ENCODE measurements at places on chromosomes 13 and 19.

- no peak for DNase-seq
- no peaks in the 10 kb centered on the region for H3K36me3 ChIP-seq
- peaks cover 5% of the 10 kb centered on the region for H3K27me3 ChIP-seq
- no peak overlapping the region for H3K4me3 ChIP-seq
These were observed 4.2 kb downstream of the OLFM4 start for GRCh38 chr13:53032849-53033248.

DNA sequence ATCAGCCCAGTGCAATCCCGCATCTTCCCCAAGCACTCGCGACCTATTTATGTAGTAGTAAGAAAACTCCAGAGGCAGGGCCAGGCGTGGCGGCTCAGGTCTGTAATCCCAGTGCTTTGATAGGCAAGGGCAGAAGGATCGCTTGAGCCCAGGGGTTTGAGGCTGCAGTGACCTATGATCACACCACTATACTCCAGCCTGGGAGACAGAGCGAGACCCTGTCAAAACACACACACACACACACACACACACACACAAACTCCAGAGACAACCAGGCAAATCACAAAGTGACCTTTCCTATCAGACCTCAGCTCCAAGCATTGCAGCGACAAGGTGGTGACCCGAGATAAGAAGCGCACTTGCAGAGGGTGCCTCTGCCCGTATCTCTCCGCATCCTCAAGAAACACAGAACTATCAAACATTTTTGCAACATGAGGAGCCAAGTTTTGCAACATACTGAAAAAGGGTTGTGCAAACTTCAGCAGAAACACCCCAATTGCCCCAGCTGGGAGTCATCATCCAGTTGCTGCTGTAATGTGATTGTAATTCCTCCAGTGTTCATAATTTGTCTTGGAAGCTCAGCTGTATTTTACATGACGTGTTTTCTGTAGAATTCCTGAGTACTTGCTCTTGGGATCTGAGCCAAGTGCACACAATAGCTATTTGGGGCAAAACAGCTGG lies 8.7 kb upstream of the KLF2 start:
- H3K4me1 ChIP-seq = peaks cover 4% of the 10 kb centered on the region
- H3K36me3 ChIP-seq = peaks cover 5% of the 10 kb centered on the region
- no peak overlapping the region for H3K4me3 ChIP-seq
- DNase-seq = no peak
- no peaks in the 10 kb centered on the region for H3K27me3 ChIP-seq
- H3K27ac ChIP-seq = peak overlapping the region; percentile 49

- H3K4me3 ChIP-seq = no peak overlapping the region
- no peaks in the 10 kb centered on the region for H3K4me1 ChIP-seq
- no peak for DNase-seq
- H3K27ac ChIP-seq = no peak overlapping the region
These were observed 125.5 kb upstream of the MCF2L start for GRCh38 chr13:112843392-112844111.

DNA sequence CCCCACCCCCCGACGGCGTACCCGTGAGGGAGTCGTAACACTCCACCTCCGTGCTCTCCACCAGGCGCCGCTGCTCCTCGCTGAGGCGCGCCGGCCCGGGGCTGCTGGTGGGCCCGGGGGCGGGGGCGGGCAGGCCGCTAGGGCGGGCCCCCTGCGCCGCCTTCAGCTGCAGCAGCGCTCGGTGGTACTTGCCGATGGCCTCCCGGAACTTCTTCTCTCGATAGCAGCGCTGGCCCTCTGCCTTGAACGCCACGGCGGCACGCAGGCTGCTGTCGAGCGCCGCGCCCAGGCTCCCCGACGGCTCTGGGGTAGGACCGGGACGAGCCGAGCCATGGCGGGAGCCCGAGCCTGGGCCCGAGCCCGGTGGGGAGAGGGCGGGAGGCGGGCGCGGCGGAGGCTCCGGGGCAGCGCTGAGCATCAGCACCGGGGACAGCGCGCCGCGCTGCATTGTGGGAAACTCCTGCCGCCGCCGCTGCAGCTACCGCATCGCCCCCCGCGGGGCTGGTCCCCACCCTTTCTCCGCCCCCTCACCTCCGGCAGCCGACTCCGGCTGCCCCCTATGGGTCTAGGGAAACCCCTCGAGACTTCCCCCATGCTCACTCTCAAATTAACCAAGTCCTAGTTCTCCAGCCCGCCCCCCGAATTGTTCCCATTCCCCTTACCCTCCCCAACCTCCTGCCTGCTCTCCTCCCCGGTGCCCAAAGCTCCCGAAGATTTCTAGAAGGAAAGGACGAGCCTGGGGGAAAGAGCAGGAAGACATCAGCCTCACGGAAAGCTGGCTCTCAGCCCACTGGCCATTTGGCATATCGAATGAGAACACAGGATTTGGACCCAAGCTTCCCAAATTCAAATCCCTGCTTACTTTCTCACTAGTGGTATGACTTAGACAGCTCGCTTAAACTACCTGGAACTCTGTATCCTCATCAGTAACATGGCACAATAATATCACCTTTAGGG lies at the start of gene TTC9B:
TTC9B (minus strand) TSS at position 451 of the 957 bp plus-strand sequence; CDS start at position 448, 3 bp downstream.
- peaks cover 54% of the 10 kb centered on the region for H3K27me3 ChIP-seq
- peak; percentile 54 for DNase-seq

GRCh38 chr13:23580684-23581060 lies 10.5 kb downstream of the TNFRSF19 start:
- DNase-seq = no peak
- no peaks in the 10 kb centered on the region for H3K36me3 ChIP-seq
- H3K4me3 ChIP-seq = no peak overlapping the region
- H3K27me3 ChIP-seq = peaks cover 47% of the 10 kb centered on the region
- H3K4me1 ChIP-seq = peaks cover 12% of the 10 kb centered on the region
- H3K27ac ChIP-seq = no peak overlapping the region

- H3K36me3 ChIP-seq = peaks cover 26% of the 10 kb centered on the region
- H3K27me3 ChIP-seq = no peaks in the 10 kb centered on the region
- DNase-seq = no peak
- H3K4me1 ChIP-seq = peaks cover 8% of the 10 kb centered on the region
- H3K27ac ChIP-seq = no peak overlapping the region
These were observed 159.3 kb downstream of the PDS5B start for GRCh38 chr13:32745509-32745908.

- no peak for DNase-seq
- H3K4me3 ChIP-seq = no peak overlapping the region
- no peaks in the 10 kb centered on the region for H3K27me3 ChIP-seq
- no peak overlapping the region for H3K27ac ChIP-seq
- peaks cover 12% of the 10 kb centered on the region for H3K4me1 ChIP-seq
These were observed 2.6 kb downstream of the BRCA2 start for GRCh38 chr13:32317716-32318465.

- peaks cover 18% of the 10 kb centered on the region for H3K4me1 ChIP-seq
- no peak overlapping the region for H3K27ac ChIP-seq
- DNase-seq = no peak
- H3K27me3 ChIP-seq = peaks cover 28% of the 10 kb centered on the region
- no peak overlapping the region for H3K4me3 ChIP-seq
These were observed 5.5 kb downstream of the PDE4C start for GRCh38 chr19:18220632-18221275.

GRCh38 chr19:55546822-55547614 lies 1.7 kb upstream of the SBK3 start:
- H3K27ac ChIP-seq = no peak overlapping the region
- H3K4me1 ChIP-seq = no peaks in the 10 kb centered on the region
- no peak overlapping the region for H3K4me3 ChIP-seq

DNA sequence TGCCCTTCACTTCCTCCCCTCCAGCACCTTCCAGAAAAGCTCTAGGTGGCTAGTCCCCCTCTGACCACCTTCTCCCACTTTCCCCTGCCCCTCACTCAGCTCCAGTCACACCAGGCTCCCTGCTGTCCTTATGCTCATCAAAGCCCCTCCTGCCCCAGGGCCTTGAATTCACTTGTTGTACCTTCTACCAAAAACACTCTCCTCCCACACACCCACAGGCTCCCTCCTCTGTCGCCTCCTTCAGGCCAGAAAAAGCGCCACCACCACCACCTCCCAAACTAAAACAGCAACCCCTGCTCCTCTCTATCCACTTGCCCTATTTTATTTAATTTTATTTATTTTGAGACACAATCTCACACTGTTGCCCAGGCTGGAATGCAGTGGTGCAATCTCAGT lies 4.8 kb upstream of the CEACAM16 start:
- H3K4me1 ChIP-seq = peaks cover 6% of the 10 kb centered on the region
- H3K4me3 ChIP-seq = no peak overlapping the region
- H3K27ac ChIP-seq = peak overlapping the region; percentile 66

- no peak for DNase-seq
- H3K27me3 ChIP-seq = no peaks in the 10 kb centered on the region
- no peaks in the 10 kb centered on the region for H3K4me1 ChIP-seq
- no peak overlapping the region for H3K4me3 ChIP-seq
- no peak overlapping the region for H3K27ac ChIP-seq
- no peaks in the 10 kb centered on the region for H3K36me3 ChIP-seq
These were observed 264.5 kb downstream of the MAB21L1 start for GRCh38 chr13:35211949-35212348.

DNA sequence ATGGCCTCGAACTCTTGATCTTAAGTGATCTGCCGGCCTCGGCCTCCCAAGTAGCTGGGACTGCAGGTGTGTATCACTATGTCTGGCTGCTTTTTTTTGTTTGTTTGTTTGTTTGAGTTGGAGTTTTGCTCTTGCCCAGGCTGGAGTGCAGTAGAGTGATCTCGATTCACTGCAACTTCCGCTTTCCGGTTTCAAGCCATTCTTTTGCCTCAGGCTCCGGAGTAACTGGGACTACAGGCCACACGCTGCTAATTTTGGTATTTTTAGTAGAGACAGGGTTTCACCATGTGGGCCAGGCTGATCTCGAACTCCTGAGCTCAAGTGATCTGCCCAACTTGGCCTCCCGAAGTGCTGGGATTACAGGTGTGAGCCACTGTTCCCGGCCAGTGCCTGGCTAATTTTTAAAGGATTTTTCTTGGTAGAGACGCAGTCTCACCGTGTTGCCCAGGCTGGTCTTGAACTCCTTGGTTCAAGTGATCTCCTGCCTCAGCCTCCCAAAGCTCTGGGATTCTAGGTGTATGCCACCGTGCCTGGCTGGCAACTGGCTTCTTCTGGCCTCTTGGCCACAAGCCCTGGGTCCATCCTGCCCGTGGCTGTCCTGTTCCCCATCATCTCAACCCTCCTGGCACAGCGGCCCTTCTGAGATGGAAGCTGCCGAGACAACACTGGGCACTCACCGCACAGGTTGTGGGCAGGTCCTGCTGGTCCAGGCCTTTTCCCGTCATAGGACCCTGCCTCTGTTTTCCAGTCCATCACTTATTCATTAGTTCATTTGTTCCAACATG lies 11.5 kb downstream of the TECR start:
- H3K36me3 ChIP-seq = peaks cover 18% of the 10 kb centered on the region
- H3K27me3 ChIP-seq = no peaks in the 10 kb centered on the region
- no peak for DNase-seq
- H3K27ac ChIP-seq = peak overlapping the region; percentile 65

DNA sequence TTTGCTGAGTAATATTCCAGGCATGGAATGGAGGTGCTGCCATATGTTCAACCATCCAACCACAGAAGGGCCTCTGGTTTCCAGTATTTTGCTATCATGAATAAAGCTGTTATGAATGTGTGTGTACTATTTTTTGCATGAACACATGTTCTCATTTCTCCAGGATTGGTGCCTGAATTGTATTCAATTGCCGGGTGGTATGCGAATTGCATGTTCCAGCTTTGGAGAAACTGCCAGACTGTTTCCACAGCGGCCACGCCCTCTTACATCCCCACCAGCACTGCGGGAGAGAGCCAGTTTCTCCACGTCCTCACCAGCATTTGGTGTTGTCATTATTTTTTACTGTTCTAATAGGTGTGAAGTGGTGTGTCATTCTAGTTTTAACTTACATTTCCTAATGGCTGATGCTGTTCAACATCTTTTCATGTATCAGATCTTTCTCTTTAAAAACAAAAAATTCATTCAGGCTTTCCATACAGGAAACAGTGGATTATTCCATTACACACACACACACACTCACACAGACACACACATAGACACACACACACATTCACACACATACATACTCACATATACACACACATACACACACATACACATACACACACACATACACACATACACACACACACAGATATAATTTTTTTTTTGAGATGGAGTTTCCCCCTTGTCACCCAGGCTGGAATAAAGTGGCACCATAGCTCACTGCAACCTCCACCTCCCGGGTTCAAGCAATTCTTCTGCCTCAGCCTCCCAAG lies 154.1 kb downstream of the PTPRS start:
- peaks cover 29% of the 10 kb centered on the region for H3K27me3 ChIP-seq
- no peak overlapping the region for H3K4me3 ChIP-seq
- DNase-seq = no peak
- no peaks in the 10 kb centered on the region for H3K4me1 ChIP-seq
- no peaks in the 10 kb centered on the region for H3K36me3 ChIP-seq
- no peak overlapping the region for H3K27ac ChIP-seq

GRCh38 chr13:35499196-35499662 lies 22.7 kb upstream of the MAB21L1 start:
- H3K27me3 ChIP-seq = no peaks in the 10 kb centered on the region
- no peaks in the 10 kb centered on the region for H3K4me1 ChIP-seq
- no peak overlapping the region for H3K27ac ChIP-seq
- H3K36me3 ChIP-seq = no peaks in the 10 kb centered on the region
- H3K4me3 ChIP-seq = no peak overlapping the region

DNA sequence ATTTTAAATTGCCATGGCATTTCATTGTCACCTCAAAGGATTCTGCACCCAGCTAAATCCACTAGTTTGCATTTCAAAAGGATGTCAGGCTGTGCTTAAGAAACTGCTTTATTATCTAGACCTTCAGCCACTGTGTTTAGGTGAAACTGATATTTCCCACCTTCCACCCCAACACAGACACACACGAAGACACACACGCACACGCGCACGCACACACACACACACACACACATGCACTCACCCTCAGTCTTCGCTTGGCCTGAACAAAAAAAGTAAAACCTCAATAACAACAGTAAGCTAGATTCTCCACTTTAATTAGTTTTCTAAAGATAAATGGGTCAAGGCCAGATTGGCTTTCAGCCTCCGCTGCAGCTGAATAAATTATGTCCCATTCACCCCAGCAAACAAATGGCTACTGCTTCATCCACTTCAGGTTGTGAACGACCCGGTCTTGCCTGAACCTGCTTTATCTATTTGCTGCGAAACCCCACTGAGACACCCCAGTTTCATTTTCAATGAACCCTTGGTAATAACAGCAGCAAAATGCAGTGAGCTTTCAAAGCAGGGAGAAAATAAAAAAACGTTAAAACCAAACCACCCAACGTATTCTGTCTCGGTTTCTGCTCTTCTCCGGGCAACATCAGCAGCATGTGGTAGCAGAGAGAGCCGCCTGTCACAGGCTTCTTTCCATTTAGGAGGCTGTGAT lies 166.8 kb downstream of the DCT start:
- no peaks in the 10 kb centered on the region for H3K27me3 ChIP-seq
- peak overlapping the region; percentile 74 for H3K4me3 ChIP-seq
- H3K36me3 ChIP-seq = no peaks in the 10 kb centered on the region
- no peak for DNase-seq
- peaks cover 7% of the 10 kb centered on the region for H3K4me1 ChIP-seq

GRCh38 chr19:31313291-31314030 lies 35.8 kb downstream of the TSHZ3 start:
- no peaks in the 10 kb centered on the region for H3K36me3 ChIP-seq
- H3K4me3 ChIP-seq = no peak overlapping the region
- H3K27ac ChIP-seq = no peak overlapping the region
- no peak for DNase-seq
- H3K27me3 ChIP-seq = peaks cover 20% of the 10 kb centered on the region
